ENCODE measurements at places on chromosomes 16 and 17.

GRCh38 chr16:49972280-49972679 is 52.7 kb upstream of the CNEP1R1 start:
- DNase-seq, result no peak

GRCh38 chr17:13096291-13096690 is 78.5 kb upstream of the ELAC2 start:
- no peak for DNase-seq

DNA sequence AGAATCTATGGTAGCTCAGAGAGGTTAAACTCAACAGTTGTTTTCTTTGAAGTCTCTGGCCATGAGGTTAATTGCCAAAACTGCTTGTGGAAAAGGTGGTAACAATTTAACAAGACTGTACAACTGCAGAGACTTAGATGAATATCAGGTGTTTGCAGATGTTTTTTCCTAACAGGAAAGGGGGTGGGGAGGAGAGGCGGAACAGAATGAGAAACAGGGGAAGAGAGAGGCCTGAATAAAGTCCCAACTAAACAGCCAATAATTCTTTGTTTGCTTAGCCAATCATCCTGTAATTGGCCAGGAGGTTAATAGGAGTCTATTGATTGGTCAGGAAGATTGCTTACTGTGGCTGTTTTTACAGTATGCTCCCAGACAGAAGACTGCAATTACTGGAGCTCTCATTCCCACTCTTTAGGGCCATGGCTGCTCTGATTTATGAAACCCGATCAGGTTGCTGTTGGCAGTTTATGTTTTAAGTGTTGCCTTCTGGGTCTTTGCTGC is 249.7 kb upstream of the TBX2 start:
- no peak for DNase-seq

DNA sequence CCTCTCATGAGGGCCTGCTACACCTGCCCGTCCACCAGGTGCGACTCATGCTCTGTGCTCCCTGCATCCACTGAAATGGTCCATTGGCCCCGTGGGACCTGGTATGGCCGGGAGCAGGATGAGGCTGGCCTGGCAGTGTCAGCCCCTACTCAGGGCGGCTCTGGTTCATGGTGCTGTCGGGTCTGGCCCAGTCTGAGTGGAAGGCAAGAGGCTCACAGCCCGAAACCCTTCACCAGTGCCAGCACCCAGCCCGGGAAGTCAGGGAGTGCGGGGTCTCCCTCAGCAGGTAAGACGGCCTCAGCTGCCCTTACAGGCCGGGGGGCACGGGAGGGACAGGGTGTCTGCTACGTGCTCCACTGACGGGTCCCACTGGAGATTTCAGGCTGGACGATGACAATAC is 40.5 kb upstream of the RASD1 start:
- DNase-seq, result no peak

GRCh38 chr16:57167953-57168352 is 17.9 kb downstream of the PSME3IP1 start:
- DNase-seq, result no peak

- no peak for DNase-seq
Observed at GRCh38 chr16:78890373-78890895, 710.1 kb downstream of the MAF start.

DNA sequence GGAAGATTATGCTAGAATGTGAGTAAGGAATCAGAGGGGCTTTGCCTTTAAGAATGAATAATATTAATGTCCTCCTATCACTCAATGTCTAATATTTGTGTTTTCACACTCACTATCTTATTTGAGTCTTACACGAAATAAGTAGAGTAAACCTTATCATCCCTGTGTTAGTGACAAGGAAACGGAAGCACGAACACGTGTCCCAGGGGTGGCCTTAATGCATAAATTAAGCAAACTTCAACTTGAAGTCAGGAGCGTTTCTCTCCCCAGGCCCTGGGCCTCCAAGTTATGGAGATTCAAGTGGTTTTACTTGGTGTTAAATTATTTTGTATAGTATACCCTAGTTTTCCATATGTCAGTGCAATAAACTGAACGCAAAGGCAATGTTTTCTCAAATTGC is 96.0 kb downstream of the WDR59 start:
- no peak for DNase-seq

DNA sequence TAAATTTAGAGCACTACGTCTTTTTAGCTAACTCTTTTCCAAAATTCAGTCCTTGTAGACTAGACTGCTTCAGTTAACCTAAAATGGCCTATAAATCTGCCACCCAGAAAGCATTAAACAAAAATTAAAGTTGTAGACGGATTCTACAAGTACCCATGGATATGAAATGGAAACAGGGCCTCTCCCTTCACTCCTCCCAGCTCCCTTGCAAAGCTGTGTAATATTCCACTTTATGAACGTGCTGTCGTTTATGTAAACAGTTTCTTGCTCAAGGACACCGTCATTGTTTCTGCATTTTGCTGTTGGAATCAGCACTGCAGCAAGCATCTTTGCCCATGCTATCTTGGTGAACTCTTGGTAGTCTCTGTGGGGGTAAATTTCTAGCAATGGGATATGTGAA is 5.1 kb downstream of the MED9 start:
- DNase-seq, result no peak

DNA sequence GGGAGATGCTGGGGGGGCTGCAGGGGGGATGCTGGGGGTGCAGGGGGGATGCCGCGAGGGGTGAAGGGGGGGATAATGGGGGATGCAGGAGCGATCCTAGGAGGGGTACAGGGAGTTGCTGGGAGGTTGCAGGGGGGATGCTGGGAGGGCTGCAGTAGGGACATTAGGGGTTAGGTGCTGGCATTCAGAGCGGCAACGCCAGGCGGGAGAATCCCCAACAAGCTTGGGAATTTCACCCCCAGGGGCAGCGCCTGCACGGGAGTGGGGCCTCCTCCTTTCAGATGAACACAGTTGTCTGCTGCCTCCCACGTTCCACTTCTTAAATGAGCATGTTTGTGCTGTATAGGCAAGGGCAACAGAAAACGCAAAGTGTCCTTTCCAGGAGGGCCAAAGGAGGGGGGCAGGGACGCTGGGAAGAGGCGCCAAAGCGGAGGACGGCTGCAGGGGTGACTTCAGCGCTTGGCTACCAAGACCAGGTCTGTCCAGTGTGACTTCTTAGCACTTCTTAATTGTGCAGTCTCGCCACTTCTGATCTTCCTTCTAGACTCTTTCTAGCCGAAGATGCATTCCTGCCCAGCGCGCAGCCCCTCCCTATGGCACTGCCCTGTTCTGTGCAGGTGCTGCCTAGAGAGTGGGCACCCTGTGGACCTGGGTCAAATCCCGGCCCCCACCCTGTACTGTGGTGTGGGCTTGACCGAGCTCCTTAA is 2.0 kb upstream of the SLC6A4 start:
- no peak for DNase-seq

- DNase-seq, result no peak
Observed at GRCh38 chr16:48049847-48050246, 105.9 kb downstream of the ABCC12 start.

GRCh38 chr17:51085150-51085805 is 35.4 kb downstream of the SPAG9 start:
- no peak for DNase-seq

- DNase-seq, result no peak
Observed at GRCh38 chr17:74177018-74177450, 26.4 kb upstream of the RPL38 start.

DNA sequence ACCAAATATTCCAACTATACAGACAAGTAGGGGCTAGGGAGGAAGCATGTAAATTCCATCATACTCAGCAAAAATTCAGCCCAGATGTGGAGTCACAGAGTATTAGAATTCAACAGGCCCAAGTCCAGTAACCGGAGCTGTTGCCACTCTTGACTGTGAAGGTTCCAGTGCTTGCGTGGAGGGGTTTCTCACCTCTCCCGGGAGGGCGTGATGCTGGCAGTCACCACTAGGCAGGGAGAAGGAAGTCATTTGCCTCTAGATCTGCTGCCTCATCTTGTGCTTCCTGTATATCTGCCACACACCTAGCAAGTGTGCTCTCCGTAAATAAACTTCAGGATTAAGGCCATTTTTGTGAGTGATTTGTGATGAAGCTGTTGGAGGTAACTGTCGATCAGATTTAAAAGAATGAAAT is 1.0 kb upstream of the CKLF start:
- peak; percentile 54 for DNase-seq

DNA sequence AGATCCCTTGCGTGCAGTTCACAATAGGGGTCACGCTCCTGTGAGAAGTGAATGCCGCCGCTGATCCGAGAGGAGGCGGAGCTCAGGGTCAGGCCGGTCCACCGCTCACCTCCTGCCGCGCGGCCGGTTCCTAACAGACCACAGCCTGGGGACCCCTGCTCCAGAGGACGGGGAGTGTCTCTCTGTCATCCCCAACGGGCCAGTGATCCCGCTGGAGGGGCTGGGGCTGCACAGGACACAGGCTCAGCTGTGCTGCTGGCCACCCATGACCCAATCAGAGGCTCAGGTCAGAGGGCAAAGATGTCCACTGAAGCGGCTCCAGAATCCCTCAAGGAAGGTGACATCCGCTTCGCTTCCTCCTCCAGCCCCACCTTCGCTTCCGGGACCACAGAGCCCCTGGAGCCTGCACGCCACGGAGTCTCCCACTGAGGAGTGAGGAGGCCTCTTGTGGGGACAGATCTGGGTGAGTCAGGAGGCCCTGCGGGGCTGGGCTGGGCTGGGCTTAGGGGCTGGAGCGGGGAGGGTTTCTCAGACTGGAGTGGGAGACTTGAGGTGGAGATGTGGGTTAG is 115.4 kb downstream of the METRNL start:
- DNase-seq, result no peak

DNA sequence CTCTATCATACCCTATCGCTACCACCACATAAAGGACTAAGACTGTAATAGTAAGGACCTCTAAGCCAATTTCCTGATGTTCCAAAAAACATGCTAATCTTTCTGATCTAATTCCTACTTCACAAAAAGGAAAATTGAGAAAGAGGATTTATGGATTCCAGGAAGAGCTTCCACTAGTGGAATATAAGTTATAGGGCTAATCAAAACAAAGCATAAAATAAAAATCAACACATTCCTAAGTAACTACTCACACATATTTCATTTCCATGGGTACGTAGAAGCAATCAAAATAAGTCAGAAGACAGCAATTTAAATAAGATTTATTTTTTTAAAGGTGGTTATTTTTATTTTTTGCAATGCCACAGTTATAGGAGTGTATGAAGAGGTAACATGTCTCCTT is 12.4 kb downstream of the CCDC43 start:
- DNase-seq, result no peak

DNA sequence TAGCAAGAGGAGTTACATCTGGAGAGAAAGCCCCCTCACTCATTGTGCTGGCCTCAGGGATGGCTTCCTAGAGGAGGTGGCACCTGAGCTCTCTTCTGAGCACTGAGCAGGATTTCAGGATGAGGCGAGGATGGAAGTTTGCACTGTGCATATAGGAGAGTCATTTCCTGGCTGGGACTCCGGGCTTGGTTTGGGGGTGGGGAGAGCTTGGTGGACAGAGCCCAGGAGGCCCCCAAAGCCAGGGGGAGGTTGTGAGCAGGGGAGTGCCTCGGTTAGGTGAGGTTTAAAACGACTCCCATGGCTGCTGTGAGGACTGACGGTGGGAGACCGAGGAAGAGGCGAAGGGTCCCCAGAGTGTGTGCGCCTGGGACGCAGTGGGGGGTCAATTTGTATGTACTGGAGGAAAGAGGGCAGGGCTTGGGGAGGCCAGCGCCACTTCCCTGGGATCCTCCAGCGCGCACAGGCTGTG is 1.2 kb downstream of the CAMKK1 start:
- no peak for DNase-seq

GRCh38 chr17:53141731-53142130 is 681.0 kb upstream of the KIF2B start:
- no peak for DNase-seq

GRCh38 chr16:26396511-26397235 is 670.1 kb upstream of the C16orf82 start:
- DNase-seq, result no peak

GRCh38 chr16:47057630-47057993 is 84.1 kb upstream of the DNAJA2 start:
- DNase-seq, result no peak

GRCh38 chr16:46737621-46738214 is 10.4 kb downstream of the MYLK3 start:
- no peak for DNase-seq

GRCh38 chr17:77184474-77184873 is 43.7 kb downstream of the SEC14L1 start:
- DNase-seq, result no peak

DNA sequence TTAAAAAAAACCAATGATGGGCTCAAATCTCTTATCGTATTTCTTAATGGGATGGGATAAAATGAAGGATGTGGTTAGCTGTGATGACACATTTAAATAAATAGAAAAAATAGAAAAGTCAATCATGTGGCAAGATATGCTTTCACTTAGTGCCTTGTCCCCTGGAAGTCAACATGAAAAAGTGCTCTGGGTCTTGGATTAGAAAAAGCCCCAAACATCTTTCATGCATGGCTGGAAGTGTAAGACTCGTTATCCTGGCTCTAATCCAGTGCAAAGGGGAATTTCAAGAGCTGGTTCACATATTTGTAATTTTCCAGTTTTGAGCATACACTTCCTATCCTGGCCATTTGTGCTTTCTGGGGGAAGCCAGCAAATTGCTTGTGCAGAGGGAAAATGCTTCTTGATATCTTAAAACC is 160.9 kb downstream of the MAP2K6 start:
- no peak for DNase-seq

- no peak for DNase-seq
Observed at GRCh38 chr17:19457830-19458271, 46.8 kb downstream of the RNF112 start.

- no peak for DNase-seq
Observed at GRCh38 chr16:56631832-56632155, 665 bp upstream of the MT1M start.

DNA sequence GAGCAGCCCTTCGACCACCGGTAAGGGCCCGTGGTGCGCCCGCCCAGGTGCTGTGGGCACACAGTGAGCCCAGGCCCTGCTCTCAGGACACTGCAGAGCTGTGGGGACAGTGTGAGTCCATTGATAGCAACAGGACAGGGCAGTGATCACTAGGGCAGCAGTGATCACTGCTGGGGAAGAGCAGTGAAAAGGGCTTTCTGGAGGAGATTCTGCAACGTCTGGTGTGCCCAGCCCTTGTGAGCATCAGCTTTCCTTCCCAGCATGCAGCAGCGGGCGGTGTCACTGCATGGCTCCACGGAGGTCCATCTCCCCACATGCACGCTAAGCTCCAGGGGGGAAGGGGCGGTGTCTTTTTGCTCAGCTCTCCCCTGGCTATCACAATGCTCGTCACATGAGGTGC is 32.1 kb downstream of the MAP1LC3B start:
- DNase-seq, result no peak

DNA sequence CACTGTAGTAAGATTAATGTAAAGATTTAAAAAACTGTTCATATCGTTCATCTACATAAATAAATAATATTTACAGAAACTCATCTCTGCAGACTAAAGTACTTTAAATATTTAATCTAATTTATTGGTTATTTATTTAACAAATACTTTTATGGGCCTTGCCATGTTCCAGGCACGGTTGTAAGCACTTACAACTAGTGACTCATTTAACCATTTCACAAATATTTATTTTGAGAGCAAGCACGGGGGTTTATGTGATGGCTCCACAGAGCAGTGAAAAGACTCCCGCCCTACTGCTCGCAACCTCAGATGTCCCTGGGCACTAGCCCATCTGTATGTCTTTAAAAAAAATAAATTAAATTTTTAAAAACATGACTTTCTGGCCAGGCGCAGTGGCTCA is 575.9 kb downstream of the WWOX start:
- DNase-seq, result no peak

Measured in activated gamma-delta T cell treated with Interleukin-2 at 50 U/mL for 16 hours (primary cell).